ENCODE measurements at places on chromosomes 12 and 14. TPM values are rescaled to one million over a fixed set of nuclear protein-coding genes. Genes with fewer than 3 reads are reported as not detected.

- peak within 1 kb of the TSS; percentile 69 for H3K4me3 ChIP-seq
- H3K27ac ChIP-seq: no peak within 1 kb of the TSS
- no peaks in the 10 kb centered on the region for H3K4me1 ChIP-seq
These were observed at the start of gene DNAH10 for GRCh38 chr12:123761841-123762714. TSS of gene DNAH10 (plus strand) at chr12:123762301. CDS start at chr12:123762337, 36 bp downstream.

DNA sequence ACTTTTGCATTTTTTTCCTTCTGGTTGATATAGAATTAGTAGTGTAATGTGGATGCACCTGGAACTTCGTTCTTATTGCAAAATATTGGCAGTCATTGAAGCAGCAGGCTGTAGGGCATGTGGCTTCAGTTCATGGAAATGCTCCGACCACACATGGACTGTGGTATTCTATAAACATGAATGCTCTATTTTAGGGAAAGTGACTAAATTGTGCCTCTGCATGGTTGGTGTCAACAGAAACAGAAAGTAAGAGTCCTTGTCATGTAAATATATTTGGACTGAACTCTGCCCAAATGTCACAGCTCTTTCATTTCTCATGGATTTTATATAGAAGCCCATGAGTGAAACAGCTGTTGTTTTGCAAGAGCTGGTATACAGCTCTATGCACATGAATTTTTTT is 917.0 kb downstream of the LRFN5 start:
- no peaks in the 10 kb centered on the region for H3K36me3 ChIP-seq
- no peaks in the 10 kb centered on the region for H3K4me1 ChIP-seq

DNA sequence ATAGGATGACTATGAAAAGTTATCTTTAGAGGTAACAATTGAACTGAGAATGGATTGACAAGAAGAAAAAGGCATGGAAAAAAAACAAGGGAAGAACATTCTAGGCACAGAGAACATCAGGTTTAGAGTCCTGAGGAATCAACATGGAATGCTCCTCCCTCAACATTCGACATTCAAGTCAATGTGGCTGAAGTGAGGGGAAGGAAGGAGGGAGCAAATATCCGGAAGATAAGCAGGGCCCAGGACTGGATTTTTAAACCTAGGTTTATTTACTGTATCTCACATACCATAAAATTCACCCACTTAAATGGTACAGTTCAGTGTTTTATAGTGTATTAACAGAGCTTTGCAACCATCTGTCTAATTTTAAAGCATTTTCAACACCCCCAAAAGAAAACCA is 9.6 kb upstream of the CCER1 start:
- no peak for DNase-seq
- H3K4me3 ChIP-seq: no peak overlapping the region
- H3K36me3 ChIP-seq: no peaks in the 10 kb centered on the region
- no peaks in the 10 kb centered on the region for H3K4me1 ChIP-seq

DNA sequence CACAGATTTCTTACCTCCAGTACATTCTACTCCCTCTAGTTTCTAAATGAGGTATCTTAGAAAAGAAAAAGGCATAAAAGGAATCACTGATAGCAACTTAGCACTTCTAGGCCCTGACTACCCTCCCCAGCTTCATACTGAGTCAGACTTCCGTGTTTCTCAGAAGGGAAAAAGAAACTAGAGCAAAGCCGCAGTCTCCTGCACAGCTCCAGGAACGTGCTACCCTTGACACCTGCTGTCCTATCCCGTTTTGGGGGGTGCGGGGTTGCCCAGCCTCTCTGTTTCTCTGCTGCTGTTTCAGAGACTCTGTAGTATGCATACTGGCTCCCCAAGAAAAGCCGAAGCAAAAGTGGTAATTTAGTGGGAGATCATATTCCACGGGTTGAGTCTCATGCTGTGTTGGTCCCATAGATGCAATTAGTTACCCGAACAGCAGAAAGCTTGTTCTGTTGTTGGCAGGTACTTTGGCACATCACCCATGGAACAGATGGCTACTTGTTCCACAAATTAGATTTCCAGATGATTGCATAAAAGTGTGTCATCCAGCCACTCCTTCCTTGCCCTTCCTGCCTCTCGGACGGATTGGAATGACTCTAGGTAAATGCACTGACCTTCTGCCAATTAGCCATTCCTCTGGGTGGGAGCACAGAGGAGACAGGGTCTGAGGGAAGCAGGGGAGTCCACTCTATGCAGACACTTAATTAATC is 438.1 kb downstream of the FUT8 start:
- no peaks in the 10 kb centered on the region for H3K36me3 ChIP-seq
- no peak overlapping the region for H3K27ac ChIP-seq
- DNase-seq: no peak
- no peaks in the 10 kb centered on the region for H3K4me1 ChIP-seq
- H3K27me3 ChIP-seq: no peaks in the 10 kb centered on the region

- DNase-seq: no peak
- no peaks in the 10 kb centered on the region for H3K27me3 ChIP-seq
- peak overlapping the region; percentile 96 for H3K27ac ChIP-seq
- H3K36me3 ChIP-seq: no peaks in the 10 kb centered on the region
- H3K4me3 ChIP-seq: peak overlapping the region; percentile 83
These were observed 485 bp downstream of the PELI2 start for GRCh38 chr14:56118611-56119181.

Gene EGLN3
- 3.2 TPM for total RNA-seq

- H3K27ac ChIP-seq: peak overlapping the region; percentile 83
- no peaks in the 10 kb centered on the region for H3K36me3 ChIP-seq
- DNase-seq: peak; percentile 42
- no peak overlapping the region for H3K4me3 ChIP-seq
These were observed 69.3 kb downstream of the PPFIBP1 start for GRCh38 chr12:27593266-27593665.

- DNase-seq: no peak
- no peaks in the 10 kb centered on the region for H3K4me1 ChIP-seq
- H3K36me3 ChIP-seq: no peaks in the 10 kb centered on the region
- H3K27me3 ChIP-seq: no peaks in the 10 kb centered on the region
- peak overlapping the region; percentile 91 for H3K27ac ChIP-seq
These were observed 62.6 kb downstream of the ANO6 start for GRCh38 chr12:45278447-45278846.

- H3K27ac ChIP-seq: peak overlapping the region; percentile 66
- no peaks in the 10 kb centered on the region for H3K4me1 ChIP-seq
- H3K4me3 ChIP-seq: no peak overlapping the region
- H3K36me3 ChIP-seq: no peaks in the 10 kb centered on the region
- H3K27me3 ChIP-seq: no peaks in the 10 kb centered on the region
- DNase-seq: no peak
These were observed 22.5 kb downstream of the TESC start for GRCh38 chr12:117076410-117077372.

Gene FSCB
- 0.59 TPM for total RNA-seq

Gene CINP
- total RNA-seq: 33.4 TPM

DNA sequence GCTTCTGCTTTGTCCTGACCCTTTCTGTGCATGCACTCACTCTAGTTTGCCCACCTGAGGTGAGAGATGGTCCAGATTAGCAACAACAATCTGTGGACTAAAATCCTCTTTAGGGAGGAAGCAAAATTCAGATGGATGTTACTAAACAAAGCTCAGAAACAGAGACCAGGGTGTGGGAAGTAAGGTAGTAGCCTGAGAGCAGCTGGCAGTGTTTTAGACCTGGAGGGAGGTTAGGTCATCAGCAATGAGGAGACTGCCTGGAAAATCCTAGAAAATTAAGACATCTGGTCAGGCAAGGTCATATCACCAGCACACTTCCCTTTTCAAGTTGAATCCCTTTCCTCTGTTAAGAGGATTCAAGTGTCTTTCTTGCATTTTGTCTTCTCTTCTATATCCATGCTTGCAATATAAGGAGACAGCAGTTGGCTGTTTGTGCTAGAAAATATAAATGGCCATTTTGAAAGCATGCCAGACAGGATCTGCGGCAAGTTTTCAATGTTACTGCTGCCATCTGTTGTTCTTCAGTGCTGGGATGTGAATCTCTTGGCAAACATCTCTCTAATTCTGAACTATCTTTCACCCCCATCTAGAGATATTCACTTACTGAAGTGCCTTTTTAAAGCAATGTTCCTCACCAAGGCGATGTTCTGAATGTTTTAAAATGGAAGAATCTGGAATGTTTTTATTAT is 266.4 kb downstream of the NAV3 start:
- no peak overlapping the region for H3K27ac ChIP-seq
- no peaks in the 10 kb centered on the region for H3K27me3 ChIP-seq
- no peaks in the 10 kb centered on the region for H3K4me1 ChIP-seq

DNA sequence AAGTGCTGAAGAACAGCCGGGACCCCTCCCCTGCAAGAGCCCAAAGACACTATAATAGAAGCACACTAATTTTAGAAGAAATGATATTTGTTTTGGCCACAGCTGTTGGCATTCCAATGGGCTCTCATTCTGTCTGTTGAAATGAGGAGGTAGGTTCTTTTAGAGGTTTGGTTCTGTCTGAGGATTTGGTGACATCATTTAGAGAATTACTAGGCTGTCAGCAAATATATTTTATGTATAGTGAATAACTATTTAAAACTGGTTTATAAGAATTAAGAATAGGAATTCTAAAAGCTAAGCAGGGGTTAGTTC is 200.7 kb upstream of the SLC38A2 start:
- DNase-seq: no peak
- no peaks in the 10 kb centered on the region for H3K36me3 ChIP-seq
- no peak overlapping the region for H3K4me3 ChIP-seq

Gene LMNTD1
- total RNA-seq: not detected

Gene SYNJ2BP
- total RNA-seq: 19.3 TPM

Gene BMAL2
- 2.4 TPM for total RNA-seq

- H3K27ac ChIP-seq: no peak overlapping the region
- H3K4me3 ChIP-seq: no peak overlapping the region
- DNase-seq: no peak
- no peaks in the 10 kb centered on the region for H3K27me3 ChIP-seq
- H3K4me1 ChIP-seq: no peaks in the 10 kb centered on the region
These were observed 41.4 kb upstream of the FGF6 start for GRCh38 chr12:4486980-4487379.

Gene KLRC2
- 1.6 TPM for total RNA-seq

GRCh38 chr14:38873941-38874612 is 229.0 kb downstream of the SEC23A start:
- no peak overlapping the region for H3K4me3 ChIP-seq
- DNase-seq: no peak
- H3K27ac ChIP-seq: no peak overlapping the region

Gene TNS2
- 65.4 TPM for total RNA-seq

- DNase-seq: no peak
- H3K27ac ChIP-seq: no peak overlapping the region
These were observed 25.1 kb downstream of the SYNJ2BP start for GRCh38 chr14:70391493-70392391.

GRCh38 chr14:36221112-36221511 is 44.6 kb upstream of the PTCSC3 start:
- no peaks in the 10 kb centered on the region for H3K4me1 ChIP-seq
- H3K27me3 ChIP-seq: no peaks in the 10 kb centered on the region
- H3K36me3 ChIP-seq: no peaks in the 10 kb centered on the region
- DNase-seq: no peak

DNA sequence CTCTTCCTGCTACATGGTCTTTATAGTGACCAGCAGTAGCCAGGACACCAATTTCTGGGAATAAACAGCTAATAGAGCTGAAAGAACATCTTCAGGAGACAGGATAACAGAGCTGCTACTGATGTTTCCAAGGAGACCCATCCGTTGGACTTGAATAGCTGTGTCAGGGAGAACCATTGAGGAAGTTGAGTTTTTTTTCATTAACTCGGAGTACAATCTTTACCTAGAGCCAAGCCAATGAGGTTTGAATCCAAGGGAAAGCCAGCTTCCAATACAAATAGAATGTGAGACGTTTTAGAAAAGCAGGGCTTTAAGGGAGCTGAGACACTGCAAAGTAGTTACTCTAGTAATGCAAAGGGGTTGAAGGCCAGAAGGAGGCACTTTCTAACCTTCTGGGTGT is 136.1 kb upstream of the FRMD6 start:
- H3K36me3 ChIP-seq: no peaks in the 10 kb centered on the region
- no peak overlapping the region for H3K27ac ChIP-seq
- no peaks in the 10 kb centered on the region for H3K4me1 ChIP-seq
- no peak for DNase-seq
- H3K27me3 ChIP-seq: no peaks in the 10 kb centered on the region

- H3K36me3 ChIP-seq: no peaks in the 10 kb centered on the region
- H3K4me1 ChIP-seq: no peaks in the 10 kb centered on the region
- H3K4me3 ChIP-seq: no peak overlapping the region
- no peaks in the 10 kb centered on the region for H3K27me3 ChIP-seq
- DNase-seq: no peak
These were observed 220.3 kb upstream of the ARID2 start for GRCh38 chr12:45509187-45509586.

DNA sequence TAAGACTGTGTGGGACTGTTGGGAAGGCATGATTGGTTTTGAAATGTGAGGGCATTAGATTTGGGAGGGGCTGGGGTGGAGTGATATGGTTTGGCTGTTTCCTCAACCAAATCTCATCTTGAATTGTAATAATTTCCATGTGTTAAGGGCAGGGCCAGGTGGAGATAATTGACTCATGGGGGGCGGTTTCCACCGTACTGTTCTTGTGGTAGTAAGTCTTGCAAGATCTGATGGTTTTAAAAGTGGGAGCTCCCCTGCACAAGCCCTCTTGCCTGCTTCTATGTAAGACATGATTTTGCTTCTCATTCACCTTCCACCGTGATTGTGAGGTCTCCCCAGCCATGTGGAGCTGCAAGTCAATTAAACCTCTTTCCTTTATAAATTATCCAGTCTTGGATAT is 76.6 kb upstream of the PPFIA2 start:
- H3K4me3 ChIP-seq: no peak overlapping the region
- DNase-seq: no peak
- no peaks in the 10 kb centered on the region for H3K36me3 ChIP-seq
- H3K27ac ChIP-seq: no peak overlapping the region

Gene EID3
- total RNA-seq: 13.3 TPM

Gene KRT6B
- total RNA-seq: 69.2 TPM

DNA sequence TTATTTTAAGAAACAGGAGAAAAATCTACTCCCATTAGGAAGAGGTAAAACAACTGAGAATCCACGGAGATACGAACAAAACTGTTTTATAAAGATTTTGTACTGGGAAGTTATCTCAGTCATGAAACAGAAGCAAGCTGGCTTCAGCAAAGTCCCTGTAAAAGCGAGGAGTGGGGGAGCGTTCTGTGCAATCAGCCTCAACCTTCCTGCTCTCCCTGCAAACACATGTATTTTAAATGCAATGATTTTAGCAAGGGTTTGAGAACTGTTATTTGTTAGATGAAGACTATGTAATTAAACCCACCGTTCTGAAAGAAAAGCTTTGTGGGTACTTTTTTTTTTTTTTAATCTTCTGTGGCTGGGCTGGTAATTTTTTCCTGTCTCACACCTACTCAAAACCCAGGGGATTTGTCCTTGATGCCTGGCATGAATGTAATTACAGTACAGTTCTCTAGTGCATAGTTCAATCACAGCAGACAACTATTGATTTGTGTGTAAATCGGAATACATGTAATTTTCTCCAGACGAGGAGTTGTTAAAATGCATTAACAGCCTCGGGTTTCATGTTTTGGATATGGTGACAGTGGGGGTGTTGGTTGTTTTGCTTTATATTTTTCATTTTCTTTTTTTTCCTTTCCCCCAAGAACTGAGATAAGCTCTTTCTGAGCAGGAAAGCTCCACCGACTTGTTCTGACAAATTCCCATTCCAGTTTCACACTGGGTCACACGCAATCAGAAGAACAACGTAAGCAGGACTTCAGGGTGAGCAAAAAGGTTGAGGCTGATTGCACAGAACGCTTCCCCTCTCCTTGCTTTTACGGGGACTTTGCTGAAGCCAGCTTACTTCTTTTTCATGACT is 153.6 kb downstream of the PHLDA1 start:
- no peaks in the 10 kb centered on the region for H3K36me3 ChIP-seq
- DNase-seq: no peak
- peak overlapping the region; percentile 13 for H3K4me3 ChIP-seq
- H3K27me3 ChIP-seq: no peaks in the 10 kb centered on the region
- H3K4me1 ChIP-seq: no peaks in the 10 kb centered on the region
- no peak overlapping the region for H3K27ac ChIP-seq

Gene PROX2
- total RNA-seq: not detected

All from breast epithelium (tissue), 4 donors.